CD4-positive, alpha-beta T cell treated with Interferon gamma for 1 hour (primary cell): ENCODE measurements at places on chromosomes 16 and 17.

GRCh38 chr16:21584817-21585216, 14.6 kb upstream of the METTL9 start:
- DNase-seq = no peak

- no peak for DNase-seq
Observed at GRCh38 chr16:6125483-6126259, 1028.1 kb upstream of the EEF2KMT start.

GRCh38 chr17:1231456-1231855, 38.8 kb upstream of the BHLHA9 start:
- DNase-seq = peak; percentile 2

DNA sequence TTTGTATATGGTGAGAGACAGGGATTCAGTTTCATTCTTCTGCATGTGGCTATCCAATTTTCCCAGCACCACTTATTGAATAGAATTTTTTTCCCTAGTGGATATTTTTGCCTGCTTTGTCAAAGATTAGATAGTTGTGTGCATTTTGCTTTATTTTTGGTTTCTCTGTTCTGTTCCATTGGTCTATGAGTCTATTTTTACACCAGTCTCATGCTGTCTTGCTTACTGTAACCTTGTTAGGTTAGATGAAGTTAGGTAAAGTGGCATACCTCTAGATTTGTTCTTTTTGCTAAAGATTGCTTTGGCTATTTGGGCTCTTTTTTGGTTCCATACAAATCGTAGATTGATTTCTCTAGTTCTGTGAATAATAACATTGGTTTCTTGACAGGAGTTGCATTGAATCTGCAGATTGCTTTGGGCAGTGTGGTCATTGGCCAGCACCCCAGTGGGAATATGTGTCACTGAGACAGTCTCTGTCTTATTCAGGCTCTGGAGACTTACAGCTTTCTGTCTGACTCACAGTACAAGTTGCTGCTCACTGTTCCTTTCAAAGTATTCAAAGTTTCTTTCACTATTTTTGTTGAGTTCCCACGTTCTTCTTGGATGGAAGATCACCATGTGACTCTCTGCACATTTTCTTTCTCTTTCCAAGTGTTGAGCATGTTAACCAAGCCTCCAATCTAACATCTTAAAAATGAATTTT, 709.1 kb downstream of the CDH11 start:
- no peak for DNase-seq

GRCh38 chr16:75323933-75324332, 72.5 kb upstream of the BCAR1 start:
- DNase-seq = no peak

DNA sequence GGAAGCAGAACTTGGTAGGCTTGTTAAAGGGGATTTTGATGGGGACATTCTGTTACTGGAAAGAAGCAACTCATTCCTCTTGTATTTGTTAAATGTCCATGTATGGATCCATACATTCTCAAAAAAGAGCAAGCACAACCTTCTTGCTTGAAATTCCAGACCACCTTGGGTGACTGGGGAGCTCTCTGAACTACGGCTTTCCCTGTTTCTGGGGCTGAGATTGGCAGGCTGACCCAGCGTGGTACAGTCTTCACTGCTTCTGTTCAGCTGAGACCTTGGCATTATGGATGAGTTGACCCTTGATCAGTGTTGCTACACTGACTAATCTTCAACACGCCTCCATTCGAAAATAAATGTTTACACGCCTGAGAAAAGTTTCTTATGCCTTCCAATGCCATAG, 38.5 kb downstream of the DNAH9 start:
- DNase-seq = no peak

- peak; percentile 72 for DNase-seq
Observed at GRCh38 chr16:73068541-73069401, 20.8 kb upstream of the ZFHX3 start.

GRCh38 chr16:86037999-86038925, 139.3 kb downstream of the IRF8 start:
- no peak for DNase-seq
